Activated CD4-positive, alpha-beta T cell treated with anti-CD3 and anti-CD28 coated beads for 4 hours (primary cell): ENCODE measurements at places on chromosomes 4 and X.

- DNase-seq = no peak
Observed at GRCh38 chr4:101028886-101029285, 318.4 kb downstream of the PPP3CA start.

GRCh38 chrX:103518571-103518970 lies 718 bp downstream of the RAB40A start:
- DNase-seq = no peak

GRCh38 chrX:130669233-130669632 lies 233.8 kb downstream of the ENOX2 start:
- no peak for DNase-seq

- no peak for DNase-seq
Observed at GRCh38 chr4:145484225-145484846, 2.7 kb downstream of the SMAD1 start.

GRCh38 chr4:121177246-121178137 lies 13.4 kb upstream of the TNIP3 start:
- DNase-seq = no peak

- DNase-seq = no peak
Observed at GRCh38 chrX:107632346-107632745, 4.0 kb downstream of the PRPS1 start.

GRCh38 chr4:155248002-155248896 lies 39.8 kb downstream of the NPY2R start:
- no peak for DNase-seq

DNA sequence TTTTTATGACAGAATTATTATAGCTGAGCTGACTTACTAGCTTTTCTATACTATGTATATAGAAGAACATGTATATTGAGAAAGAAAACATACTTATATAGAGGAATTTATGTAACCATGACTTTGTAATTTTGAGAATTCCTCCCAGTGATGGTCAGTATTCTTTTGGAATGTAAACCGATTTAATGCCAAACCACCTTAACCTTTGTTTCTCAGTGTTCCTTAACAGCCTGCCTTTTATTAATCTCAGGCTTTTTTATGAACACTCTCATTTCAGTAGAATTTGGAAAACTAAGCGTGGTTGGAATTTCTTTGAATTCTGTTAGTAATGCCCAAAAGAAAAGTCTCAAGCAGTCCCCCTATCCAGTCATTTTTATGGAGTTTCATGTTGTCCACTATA lies 47.0 kb downstream of the MOSPD2 start:
- no peak for DNase-seq

- no peak for DNase-seq
Observed at GRCh38 chr4:4685810-4686795, 144.3 kb upstream of the STX18 start.

- DNase-seq = no peak
Observed at GRCh38 chr4:118817178-118817930, 18.6 kb downstream of the SEC24D start.

DNA sequence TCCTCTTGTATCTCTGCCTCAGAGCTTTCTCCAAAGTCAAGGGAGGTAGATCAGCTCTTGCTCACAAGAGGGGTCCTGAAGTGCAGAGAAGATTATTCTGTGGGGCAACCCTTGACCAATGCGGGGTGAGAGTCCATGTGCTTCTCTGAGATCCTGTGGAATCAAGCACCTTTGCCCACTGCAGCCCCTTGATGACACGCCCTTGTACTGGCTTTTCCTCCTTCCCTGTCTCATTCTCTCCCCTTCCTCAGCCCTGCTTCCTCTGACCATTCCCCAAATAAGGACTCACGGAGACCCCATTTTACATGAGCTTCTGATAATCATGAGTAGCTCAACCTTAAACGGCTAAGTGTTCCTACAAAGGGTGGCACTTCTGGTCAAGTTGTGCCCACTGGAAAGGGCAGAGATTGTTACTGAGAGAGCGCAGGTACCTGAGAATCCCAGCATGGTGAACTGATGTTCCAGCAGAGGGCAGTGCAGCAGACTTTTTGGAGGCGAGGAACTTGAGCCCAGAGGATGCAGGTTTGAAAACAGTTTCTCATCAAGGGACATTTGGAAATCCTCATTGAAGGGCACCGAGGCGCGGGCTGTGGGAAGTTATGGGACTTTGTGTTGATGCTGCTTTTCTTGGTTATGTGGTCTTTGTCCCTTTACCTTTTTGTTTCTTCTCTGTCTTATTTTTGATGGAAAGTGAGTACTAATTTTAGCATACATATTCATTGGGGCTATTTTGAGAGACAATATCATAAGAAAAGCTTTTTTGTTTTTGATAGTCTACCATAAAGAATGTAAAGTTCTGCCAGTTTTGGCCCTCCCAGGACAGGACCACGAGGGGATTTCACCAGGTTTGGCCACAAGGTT lies 201.3 kb downstream of the RBM46 start:
- DNase-seq = no peak

- DNase-seq = no peak
Observed at GRCh38 chrX:72487661-72488060, 85.0 kb downstream of the HDAC8 start.

DNA sequence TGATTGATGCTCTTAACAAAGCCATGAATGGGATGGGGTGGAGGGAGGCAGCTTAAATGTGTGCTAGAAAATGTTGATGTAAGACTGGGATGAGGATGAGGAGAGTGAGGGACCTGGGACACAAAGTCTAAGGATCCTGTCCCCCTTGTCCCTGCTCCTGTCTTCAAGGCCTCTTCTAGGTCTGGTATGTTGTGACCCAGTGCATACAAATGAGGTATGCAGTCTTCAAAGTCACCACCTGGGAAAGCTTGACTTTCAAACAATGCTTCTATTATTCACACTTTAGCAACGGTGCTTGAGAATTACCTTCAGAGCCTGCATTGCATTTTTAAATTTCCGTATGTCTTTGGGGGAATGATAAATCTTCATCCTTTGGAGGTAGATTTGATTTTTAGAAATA lies 88.4 kb upstream of the SLC34A2 start:
- DNase-seq = no peak

- DNase-seq = peak; percentile 55
Observed at GRCh38 chr4:80125252-80126177, 52.5 kb upstream of the ANTXR2 start.

- no peak for DNase-seq
Observed at GRCh38 chrX:70292788-70293187, 2.9 kb downstream of the KIF4A start.

- no peak for DNase-seq
Observed at GRCh38 chr4:76809594-76810305, 88.2 kb downstream of the SOWAHB start.

GRCh38 chr4:141636771-141637460 lies 533 bp downstream of the IL15 start:
- peak; percentile 10 for DNase-seq

DNA sequence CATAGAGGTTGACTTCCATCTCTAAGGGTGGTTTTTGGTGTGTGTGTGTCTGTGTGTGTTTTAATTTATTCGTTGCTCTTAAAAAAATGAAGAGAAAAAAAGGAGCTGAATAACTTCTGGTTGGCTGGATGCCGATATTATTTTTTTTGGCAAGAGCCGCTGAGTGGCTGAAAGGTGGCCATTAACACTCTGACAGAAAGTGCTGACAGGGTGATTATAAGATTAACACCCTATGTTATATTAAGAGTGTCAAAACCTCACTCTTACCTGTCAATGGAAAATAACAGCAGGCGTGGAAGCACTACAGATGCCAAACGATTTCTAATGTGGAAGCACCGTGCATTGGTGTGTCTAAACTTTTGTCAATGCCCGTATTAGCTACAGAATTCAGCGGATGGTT lies 622.5 kb downstream of the ANKRD50 start:
- DNase-seq = no peak

DNA sequence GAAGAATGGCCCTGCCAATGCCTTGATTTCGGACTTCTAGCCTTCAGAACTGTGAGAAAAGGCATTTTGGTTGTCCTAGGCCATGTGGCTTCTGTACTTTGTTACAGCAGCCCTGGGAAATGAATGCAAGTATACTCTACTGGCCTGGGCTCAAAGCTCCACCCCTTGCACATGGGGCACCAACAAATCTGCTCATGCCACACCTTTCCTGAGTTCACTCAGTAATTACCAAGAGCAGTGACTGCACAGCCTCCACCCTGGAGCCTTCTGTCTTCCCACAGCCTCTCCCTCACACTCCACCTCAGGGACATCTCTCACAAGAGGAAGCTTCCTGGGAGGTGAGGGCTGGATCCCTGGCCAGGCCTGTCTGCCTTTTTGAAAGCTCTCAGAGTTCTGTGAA lies 29.1 kb upstream of the GAB1 start:
- no peak for DNase-seq

DNA sequence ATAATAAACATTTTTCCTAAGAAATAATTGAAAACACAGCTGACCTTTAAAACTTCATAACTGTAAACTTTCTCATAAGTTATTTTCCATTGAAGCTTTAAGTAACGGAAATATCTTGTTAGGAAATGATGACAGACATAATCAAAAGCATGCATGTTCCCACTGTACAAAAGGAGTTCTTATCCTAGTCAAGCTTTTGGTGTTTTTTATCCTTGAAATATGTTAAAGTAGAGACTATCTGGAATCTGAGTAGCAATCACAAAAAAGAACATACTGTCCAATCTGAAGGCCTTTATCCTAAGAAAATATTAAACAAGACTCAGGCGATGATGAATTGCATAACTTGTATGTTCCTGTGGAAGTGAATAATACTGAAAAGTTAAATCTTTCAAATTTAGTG lies 14.4 kb downstream of the GEMIN8 start:
- no peak for DNase-seq

DNA sequence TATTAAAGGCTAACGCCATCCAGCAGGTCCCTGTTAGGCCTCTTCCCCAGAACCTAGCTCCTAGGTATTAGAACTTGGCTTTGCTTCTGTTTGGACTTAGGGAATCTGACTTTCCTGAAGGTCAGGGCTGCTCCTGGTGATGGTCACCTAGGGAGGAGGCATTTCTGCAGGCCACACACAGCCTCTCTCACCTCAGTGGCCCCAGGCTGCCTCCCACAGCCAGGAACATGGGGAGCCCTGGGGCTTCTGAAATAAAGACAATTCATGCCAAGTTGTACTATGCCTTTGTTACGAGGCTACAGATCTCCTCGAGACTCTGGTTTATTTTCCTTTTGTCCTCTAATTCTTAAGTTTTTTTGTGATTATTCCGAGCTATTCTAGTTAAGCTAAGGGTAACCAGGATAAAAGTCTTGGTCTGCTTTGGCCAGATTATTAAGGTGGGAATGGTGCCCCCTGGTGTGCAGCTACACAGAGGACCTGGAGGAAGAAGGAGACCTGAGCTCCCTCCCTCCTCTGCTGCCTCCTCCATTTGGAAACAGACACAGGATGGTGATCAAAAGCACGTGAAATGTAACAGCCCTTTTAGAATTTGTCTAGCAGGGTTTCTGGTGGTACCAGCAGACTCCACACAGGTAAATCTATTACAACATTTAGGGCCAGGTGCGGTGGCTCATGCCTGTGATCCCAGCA lies 131.0 kb downstream of the DCLK2 start:
- DNase-seq = no peak

- no peak for DNase-seq
Observed at GRCh38 chrX:103398421-103398864, 22.1 kb downstream of the BEX3 start.

DNA sequence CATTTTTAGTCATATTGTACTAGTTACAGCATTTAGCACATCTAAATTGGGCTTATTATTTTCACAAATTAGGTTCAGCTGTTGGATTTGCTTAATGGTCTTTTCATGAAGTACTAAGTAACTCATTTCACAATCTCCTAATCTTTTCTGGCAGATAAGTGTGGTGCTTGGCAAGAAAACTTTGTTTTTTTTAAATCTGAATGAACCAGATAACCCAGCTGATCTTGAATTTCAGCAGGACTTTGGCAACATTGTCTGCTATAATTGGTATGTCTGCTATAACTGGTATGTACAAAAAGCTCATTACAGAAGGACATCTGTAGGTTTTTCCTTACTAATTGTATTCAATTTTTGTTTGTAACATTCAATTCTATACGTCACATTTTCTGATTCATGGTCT lies 22.7 kb downstream of the WDR19 start:
- DNase-seq = no peak

DNA sequence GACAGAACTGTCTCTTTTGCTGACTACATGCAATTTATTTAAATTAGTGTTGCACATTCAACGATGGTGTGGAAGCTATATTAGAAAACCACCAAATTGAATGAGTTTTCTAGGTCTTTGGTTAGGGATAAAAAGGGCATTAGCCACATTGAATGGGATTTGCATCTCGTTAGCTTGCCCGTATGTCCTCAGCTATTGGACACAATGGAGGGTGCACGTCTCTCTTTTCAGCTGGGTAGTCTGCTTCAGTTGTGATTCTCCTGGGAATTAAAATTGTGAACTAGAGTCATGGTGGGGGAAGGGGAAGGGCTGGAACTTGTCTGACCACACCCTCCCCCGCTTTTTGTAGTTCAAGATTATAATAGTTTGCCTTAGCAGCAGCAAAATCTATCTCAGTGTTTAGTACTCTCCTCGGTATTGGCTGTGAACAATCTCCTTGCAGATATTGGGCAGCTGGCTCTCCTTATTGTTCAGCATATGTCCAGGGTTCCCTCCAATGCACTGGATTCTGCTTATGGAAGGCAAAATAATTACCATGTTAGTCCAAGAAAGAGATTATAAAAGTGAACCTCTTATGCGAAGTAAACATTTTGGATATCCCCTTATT lies 23.3 kb downstream of the TRIM2 start:
- no peak for DNase-seq

DNA sequence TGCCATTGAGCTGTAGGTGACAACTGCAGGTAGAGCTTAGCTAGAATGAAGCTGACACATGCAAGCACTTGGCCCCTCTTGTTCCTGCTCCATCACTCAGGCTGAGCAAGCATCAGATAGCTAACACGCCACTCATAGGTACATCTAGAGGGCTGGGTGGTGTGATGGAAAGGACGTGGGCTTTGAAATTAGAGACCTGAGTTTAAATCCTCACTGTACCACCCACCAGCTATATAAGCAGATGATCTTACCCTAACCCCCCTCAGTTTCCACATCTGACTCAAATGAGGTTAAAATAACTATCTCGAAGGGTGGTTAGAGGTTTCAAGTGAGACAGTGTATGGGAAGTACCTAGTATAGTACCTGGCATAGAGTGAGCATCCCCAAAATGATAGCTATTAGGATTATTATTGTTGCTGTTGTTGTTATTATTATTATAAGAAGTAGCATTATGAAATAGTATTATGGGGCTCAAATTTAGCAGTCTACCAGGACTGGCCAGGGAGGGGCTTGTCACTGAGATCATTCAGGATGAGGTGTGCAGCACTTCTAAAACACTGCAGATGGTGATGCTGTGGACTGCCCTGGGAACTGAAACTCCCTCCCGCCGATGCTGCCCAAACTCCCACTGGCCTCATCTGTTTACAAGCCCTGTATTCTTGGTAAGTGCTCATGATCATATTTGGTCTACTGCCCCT lies 59.0 kb downstream of the REELD1 start:
- DNase-seq = no peak
